ENCODE measurements at places on chromosomes 5 and 9.

DNA sequence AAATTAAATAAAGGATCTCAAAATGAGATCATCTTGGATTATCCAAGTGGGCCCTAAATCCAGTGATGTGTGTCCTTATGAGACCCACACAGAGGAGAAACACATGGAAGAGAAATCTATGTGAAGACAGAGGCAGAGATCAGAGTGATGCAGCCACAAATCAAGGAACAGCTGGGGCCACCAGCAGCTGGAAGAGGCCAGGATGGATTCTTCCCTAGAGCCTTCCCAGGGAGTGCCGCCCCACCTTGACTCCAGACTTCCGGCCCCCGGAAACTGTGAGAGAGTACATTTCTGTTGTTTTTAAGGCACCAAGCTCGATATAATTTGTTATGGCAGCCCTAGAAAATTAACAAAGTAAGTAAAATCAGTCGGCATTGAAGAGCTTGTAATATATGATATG is 286.9 kb downstream of the FBXL7 start:
- no peak for DNase-seq

- DNase-seq, result no peak
Observed at GRCh38 chr5:73514418-73514817, 16.2 kb downstream of the BTF3 start.

DNA sequence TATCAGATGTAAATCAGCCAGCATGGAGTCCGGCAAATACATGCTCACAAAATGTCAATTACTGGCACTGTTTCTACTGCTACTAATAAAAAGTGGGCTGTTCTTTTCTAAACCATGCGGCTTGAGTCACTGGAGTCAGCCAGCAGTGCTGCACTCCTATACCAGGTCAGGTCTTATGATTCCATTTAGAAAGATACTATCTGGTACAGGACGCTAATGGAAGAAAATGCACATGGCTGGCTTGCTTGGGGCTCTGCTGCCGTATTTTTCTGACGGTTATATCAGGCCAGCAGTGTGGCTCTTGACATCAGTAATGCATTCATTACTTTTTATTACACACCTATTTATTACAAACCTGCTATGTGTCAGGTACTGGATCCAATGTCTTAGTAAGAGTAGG is 74.3 kb downstream of the NDFIP1 start:
- no peak for DNase-seq

DNA sequence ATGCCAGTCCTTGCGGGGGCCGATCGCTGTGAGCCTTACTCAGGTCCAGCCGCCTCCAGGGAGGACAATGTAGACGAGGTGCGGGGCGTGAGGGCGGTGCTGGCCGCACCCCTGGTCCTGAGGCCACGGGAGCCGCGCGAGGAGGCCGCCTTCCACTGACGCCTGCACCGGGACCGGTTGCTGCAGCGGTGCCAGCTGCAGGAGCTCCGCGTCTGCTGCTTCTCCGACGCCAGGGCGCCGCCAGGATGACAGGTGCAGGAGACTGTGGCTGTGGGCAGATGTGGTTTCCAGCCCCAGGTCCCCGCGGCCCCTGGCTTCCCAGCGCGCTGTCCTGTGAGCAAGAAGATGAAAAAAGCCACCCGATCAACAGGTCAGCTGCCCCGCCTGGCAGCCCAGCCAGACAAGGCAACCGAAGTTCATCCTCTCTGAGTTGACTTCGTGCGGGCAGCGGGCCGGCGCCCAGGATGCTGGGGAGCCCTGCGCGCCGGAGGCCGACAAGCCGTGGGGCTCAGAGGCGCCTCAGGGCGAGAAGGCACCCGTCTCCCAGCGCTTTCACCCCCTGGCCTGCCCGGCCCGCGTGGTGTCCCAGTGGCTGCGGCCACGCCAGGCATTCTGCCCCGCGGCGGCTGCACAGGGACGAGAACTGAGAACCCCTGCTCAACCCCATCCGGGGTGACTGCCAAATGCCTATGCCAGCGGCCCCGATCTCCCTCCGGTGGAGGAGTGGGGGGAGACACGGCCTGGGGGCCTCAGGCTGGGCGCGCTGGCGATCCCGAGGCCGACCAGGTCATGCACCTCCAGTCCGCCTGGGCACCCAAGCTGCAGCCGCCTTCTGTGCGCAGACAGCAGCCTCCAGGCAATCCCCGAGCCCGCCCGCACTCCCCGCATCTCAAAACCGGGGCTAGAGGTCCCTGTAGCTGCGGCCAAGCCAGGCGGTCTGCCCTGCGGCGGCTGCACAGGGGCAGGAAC is 43.4 kb upstream of the BICD2 start:
- no peak for DNase-seq

DNA sequence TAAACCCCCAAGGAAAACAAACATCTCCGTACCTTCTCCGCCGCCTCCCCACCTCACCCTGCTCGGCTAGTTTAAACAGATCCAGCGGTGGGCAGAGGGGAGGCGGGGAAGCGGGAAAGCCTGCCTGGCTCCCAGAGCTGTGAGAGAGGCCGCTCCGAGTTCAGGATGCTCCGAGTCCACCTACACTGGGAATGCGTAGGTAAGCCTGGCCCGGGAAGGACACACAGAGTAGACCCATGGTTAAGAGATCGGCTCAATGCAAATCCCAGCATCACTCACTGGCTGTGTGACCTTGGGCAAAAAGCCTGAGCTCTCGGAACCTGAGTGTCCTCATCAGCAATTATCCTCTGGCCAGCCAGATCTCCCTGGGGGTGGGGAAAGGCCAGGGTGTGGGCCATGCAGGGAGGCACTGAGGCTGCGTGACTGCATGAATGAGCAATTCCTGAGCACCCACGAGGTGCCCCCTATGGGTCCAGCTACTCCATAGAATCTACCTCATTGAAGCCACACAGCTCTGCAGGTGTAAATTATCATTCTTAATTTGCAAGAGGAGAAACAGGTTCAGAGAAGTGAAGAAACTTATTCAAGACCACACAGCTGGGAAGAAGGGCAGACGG is 30.5 kb upstream of the LMX1B start:
- no peak for DNase-seq

- no peak for DNase-seq
Observed at GRCh38 chr9:109496218-109496617, 1.9 kb downstream of the PTPN3 start.

GRCh38 chr5:151902215-151902614 is 22.4 kb downstream of the GLRA1 start:
- no peak for DNase-seq

DNA sequence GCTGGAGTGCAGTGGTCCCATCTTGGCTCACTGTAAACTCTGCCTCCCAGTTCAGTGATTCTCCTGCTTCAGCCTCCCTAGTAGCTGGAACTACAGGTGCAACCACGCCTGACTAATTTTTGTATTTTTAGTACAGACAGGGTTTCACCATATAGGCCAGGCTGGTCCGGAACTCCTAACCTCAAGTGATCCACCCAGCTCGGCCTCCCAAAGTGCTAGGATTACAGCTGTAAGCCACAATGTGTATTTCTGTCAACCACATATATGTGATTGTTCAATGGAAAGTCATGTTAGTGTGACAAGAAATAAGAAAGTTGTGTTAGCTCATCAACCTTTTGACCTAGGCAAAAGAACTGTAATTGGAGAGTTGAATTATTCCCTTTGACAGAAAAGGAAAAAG is 677.1 kb upstream of the CHD1 start:
- DNase-seq, result no peak
